Left lobe of liver (tissue), 2 donors: ENCODE measurements at places on chromosomes 5 and 9. TPM values are rescaled to one million over a fixed set of nuclear protein-coding genes. Genes with fewer than 3 reads are reported as not detected.

Gene GRIA1
- not detected for total RNA-seq

Gene ROR2
- 0.15 TPM for total RNA-seq

Gene FAM219A
- 5.9 TPM for total RNA-seq

Gene FUBP3
- total RNA-seq = 31.1 TPM

Gene PANK3
- total RNA-seq = 41.3 TPM

Gene SPINK7
- not detected for total RNA-seq

Gene CDH10
- not detected for total RNA-seq

Gene LECT2
- total RNA-seq = 6.5 TPM

Gene CFAP157
- total RNA-seq = not detected

Gene AHRR
- total RNA-seq = 0.81 TPM

Gene SLC35D2
- total RNA-seq = 33.2 TPM
